HFF-Myc (cell line): ENCODE measurements at places on chromosomes 16 and 17.

DNA sequence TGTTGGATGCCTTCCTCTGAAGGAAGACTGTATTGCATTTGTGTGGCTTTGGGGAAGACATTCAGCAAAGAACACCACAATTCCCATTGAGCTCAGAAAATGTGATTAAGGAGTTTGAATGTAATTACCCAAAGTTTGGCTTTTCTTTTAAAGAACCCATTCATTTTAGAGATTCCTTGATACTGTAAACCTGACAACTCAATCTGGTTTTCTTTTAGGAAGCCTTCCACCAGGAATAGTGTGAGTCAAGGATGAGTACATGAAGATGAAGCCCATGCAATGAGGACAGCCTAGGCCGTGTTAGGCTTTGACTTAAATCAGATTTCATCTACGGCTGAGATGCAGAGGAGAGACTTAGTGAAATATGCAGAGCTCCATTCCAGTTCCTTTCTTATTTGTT, 271.7 kb upstream of the TBX2 start:
- no peak for DNase-seq

- no peak for DNase-seq
Measured at GRCh38 chr16:84838383-84838948, 18.7 kb downstream of the CRISPLD2 start.

DNA sequence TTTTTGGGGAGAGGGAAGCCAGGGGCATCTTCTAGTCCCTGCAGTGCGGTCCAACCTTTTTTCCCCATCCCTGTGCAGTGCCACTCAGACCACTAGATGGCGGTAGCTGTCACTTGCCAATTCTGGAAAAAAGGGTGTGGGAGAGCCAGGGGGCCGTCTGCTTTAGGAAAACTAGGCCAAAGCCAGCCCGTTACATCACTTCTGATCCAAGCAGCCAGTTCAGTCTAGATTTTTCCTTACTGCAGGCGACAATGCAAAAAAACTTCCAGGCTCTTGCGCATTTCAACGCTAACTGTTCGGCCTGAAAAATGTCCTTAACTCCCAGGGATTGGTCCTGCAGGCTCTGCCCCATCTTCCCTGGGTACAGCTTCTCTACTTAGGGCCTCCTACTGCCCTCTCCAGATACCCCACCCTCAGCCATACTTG, 69.2 kb upstream of the CES5A start:
- DNase-seq = peak; percentile 10

DNA sequence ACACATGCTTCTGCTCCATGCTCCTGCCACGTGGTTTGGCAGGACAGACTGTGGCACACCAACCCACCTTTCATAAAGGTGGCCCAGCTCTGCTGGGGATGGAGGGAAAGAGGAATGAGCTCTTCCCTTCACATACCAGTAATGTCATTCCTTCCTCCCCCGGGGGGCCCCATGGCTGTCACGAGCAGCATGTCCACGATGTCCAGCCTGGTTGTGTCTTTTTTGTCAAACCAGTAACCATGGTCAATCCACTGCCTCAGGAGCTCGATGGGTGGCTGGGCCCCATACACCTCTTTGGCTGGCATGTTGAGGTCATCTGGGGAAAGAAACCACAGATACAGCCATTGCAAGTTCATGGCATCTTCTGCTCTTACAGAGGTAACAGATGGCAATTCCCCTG, 96.6 kb downstream of the LYRM1 start:
- DNase-seq = no peak

DNA sequence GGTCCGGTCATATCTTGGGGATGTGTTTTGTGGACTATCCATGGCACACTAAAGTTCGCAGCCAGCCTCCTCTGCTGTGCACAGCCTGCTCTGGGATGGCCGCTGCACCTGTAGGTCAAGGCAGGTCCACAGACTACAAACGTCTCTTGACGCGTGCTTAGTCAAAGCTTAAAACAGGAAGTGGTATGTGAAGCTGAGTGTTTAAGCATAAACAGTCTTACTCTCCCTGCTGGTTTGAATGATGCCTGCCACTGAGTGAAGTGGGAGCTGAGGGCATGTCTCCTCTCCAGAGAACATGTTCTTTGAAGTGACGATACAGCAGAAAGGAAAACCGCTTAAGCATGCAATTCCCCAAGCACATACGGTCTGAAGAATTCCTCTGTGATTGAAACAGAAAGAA, 365.6 kb downstream of the SLC39A11 start:
- no peak for DNase-seq

DNA sequence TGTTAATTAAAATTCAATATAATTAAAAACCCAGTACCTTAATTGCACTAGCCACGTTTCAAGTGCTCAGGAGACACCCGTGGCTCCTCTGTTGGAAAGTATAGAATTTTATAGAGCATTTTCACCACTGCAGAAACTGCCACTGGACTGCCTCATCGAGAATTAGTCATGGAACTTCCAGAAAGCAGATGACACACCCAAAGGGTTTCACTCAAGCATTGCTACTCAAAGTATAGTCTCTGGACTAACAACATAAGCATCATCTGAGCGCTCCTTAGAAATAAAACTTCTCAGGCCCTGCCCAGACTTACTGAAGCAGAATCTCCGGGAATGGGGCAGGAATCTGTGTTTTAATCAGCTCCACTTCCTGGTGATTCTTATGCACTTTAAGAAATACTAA, 63.5 kb upstream of the GPR139 start:
- DNase-seq = no peak

GRCh38 chr17:48856122-48856821, 25.4 kb downstream of the CALCOCO2 start:
- DNase-seq = no peak

DNA sequence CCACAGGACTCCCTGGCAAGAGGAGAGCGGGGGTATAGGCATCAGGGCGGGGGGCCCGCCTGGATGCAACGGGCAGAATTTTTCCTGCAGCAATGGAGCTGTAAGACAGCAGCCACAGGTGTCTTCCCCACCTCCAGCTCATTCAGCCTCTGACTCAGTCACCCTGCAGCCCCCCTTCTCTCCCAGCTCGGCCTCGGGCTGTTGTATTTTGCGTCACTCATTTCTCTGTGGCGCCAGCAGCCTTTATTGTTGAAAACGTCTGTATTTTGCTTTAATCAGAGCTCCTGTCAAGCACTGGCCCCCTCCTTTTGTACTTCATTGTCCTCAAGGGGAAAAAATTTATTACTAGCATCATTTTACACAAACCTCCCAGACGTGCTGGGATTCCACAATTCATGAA, 117.7 kb downstream of the WSCD1 start:
- DNase-seq = no peak

DNA sequence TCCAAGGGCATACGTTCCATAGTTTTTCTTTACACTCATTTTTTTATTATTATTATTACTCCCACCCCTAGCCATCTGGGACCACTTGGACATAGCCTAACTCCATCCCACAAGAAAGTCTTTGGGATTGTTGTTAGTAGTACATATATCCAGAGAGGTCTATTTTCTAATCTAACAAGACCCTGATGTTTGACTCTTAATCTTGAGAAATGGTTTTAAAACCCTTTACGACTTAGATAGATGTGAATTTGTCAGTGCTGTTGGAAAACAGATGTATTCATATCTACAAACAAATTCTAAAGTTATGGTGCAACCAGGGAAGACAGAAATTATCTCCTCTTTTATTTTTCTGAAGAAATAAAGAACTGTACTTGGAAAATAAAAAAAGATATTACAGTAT, 197.8 kb downstream of the CDH11 start:
- no peak for DNase-seq

DNA sequence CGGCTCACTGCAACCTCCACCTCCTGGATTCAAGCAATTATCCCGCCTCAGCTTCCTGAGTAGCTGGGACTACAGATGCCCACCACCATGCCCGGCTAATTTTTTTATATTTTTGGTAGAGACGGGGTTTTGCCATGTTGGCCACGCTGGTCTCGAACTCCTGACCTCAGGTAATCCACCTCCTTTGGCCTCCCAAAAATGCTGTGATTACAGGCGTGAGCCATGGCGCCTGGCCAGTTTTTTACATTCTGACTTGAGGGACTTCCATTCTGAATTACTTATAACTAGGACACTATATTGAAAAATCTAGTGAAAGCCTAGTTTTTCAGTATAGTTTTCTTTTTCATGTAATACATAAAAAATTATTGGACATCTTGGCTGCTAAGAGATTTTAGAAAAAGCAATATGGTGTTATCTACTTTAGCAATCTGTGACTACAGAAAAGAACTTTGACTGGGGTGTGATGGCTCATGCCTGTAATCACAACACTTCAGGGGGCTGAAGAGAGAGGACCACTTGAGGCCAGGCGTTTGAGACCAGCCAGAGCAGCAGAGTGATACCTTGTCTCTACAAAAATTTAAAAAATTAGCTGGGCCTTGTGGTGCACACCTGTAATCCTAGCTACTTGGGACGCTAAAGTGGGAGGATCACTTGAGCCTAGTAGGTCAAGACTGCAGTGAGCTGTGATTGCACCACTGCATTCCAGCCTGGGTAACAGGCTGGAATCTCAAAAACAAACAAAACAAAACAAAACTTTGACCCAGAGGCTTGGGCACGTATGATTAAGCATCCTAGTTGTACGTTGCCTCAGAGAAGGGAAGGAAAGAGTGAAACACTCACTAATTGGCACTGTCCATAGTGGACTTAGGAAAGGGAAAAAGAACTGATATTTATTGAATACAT, 26.8 kb upstream of the GOSR1 start:
- no peak for DNase-seq

GRCh38 chr17:32621612-32622312, 135.0 kb downstream of the CDK5R1 start:
- peak; percentile 14 for DNase-seq

DNA sequence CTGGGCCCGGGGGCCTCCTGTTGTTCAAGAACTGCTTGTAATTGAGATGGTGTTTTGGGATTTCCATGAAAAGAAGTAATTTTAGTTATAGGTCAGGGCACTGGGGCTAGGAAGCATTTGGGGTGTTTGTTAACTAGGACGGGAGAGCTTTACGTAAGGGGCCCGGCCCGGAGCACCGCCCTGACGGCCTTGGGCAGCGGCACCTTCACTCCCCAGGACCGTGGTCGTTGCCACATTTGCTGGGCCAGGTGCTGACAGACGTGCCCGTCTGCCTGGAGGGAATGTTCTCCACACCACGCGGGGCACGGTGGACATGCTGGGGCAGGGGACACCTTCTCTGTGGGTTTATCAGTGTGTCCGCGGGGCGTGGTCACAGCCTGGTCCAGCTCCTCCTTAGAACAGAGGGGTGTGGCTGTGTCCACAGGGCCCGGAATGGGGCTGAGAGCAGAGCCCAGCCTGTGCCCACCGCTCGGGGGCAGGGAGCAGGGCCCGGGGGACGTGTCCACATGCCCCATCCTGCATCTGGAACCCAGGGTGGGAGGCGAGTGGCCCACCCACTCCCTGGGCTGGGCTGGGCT, 57.7 kb downstream of the BAIAP2 start:
- DNase-seq = no peak

- peak; percentile 99 for DNase-seq
Measured at GRCh38 chr17:8173056-8173870, 2.9 kb downstream of the TMEM107 start.

DNA sequence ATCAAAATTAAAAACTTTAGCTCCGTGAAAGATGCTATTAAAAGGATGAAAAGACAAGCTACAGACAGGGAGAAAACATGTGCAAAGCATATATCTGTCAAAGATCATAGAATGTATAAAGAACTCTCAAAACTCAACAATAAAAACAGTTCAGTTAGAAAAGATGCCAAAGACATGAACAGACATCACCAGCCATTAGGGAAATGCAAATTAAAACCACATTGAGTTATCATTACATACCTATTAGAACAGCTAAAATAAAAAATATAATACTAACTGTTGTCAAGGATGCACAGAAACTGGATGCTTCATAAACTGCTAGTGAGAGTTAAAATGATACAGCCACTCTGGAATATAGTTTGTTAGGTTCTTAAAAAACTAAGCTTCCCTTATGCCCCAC, 58.8 kb downstream of the NFATC3 start:
- DNase-seq = peak; percentile 2

- no peak for DNase-seq
Measured at GRCh38 chr16:35752773-35753558, 2293.6 kb downstream of the TP53TG3F start.

DNA sequence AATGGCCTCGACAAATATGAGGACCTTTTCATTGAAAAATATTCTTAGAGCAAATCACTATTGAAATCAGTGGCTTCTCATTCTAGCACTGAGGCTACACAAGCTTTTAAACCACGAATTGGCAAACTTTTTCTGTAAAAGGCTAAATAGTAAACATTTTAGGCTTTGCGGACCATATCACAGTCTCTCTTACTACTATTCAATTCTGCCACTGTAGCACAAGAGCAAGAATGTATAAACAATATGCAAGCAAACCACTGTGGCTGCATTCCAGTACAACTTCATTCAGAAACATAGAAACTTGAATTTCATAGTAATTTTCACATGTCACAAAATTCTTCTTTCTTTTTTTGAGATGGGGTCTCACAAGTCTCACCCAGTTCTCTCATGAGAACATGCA, 49.1 kb downstream of the PHLPP2 start:
- DNase-seq = no peak

DNA sequence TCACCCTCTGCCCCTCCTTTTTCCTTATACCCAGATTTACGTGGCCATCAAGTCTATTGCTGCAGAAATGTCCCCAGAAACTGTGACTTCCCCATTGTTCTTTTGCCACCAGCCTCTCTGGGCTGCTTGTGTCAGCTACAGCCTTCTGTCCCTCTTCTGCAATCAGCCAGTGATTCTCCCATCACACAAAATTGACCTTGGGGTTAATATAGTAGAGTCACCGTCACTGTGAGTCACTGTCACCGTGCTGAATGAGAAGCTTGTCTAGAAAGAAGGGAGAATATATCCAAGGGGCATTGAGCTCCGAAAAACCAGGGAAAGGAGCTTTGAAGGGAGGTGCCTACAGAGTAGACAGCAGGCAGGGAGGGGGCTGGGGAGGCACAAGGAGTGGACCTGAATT, 290.5 kb downstream of the HAPSTR1 start:
- no peak for DNase-seq

DNA sequence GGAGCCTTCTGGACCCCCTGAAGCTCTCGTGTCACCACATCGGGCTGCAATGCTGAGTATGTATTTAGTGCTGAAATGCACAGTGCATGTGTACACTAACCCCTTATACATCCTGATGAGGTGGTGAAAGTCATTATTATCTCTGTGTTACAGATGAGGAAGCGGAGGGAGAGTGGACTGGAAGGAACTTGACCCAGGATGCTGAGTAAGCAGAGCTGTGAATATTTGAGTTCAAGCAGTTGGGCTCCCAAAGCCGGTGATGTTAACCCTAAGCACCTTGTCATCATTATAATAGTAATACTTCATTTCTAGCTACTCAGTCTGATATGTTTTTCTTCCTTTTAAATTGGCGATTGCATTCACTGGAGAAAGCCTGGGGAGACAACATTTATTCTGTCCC, 25.9 kb upstream of the NKD1 start:
- no peak for DNase-seq
